Stimulated activated CD4-positive, alpha-beta T cell treated with anti-CD3 and anti-CD28 coated beads, Interleukin-12 subunit alpha, Interleukin-12 subunit beta, amount 100 ng/mL, for 48 hours (primary cell): ENCODE measurements at places on chromosomes 16 and 17.

DNA sequence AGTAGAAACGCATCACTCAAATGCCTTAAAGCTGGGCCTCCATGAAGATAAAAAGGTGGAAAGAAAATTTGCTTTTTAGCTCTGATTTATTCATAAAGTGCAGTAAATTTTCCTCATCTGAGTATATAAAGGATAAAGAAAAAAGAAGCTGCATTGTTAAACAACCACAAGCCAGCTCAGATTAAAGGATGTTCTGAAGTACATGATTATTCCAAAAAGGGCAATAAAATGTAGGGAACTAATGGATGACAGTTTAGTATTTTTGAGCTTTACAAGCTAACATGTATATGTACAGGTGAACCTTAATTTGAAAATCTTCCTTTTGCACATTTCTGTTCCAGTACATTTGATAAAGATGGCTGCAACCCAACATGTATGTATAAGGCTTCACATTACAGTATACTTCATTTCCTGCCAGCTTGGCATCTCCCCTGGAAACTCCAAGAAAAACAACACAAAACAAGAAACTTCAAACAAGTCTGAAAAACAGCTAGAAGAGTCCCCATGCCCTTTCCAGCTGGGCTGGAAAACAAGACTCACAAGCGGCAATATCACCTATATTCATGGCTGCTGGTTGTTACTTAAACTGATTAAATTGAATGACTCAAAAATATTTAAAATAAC is 225.7 kb downstream of the CEP112 start:
- no peak for DNase-seq

- no peak for DNase-seq
Measured at GRCh38 chr16:72025404-72026114, 17.0 kb downstream of the DHODH start.

DNA sequence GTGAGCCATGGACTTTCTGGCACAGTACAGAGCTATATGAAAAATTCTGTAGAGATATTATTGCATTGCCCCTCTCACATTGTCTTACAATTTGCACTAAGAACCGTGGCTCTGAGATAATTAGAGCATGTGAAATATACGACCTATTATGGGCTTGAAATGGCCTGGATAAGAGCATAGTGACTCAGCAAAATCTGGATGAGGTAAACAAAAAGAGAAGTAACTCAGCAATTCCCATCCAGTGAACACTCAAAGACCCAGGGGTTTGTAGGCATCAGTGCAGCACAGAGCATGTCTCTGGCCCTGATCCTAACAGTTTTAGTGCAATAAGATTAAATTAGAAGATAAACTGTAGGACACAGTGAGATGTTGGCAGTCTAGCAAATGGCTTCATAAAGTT is 317.2 kb upstream of the MYOCD start:
- no peak for DNase-seq

DNA sequence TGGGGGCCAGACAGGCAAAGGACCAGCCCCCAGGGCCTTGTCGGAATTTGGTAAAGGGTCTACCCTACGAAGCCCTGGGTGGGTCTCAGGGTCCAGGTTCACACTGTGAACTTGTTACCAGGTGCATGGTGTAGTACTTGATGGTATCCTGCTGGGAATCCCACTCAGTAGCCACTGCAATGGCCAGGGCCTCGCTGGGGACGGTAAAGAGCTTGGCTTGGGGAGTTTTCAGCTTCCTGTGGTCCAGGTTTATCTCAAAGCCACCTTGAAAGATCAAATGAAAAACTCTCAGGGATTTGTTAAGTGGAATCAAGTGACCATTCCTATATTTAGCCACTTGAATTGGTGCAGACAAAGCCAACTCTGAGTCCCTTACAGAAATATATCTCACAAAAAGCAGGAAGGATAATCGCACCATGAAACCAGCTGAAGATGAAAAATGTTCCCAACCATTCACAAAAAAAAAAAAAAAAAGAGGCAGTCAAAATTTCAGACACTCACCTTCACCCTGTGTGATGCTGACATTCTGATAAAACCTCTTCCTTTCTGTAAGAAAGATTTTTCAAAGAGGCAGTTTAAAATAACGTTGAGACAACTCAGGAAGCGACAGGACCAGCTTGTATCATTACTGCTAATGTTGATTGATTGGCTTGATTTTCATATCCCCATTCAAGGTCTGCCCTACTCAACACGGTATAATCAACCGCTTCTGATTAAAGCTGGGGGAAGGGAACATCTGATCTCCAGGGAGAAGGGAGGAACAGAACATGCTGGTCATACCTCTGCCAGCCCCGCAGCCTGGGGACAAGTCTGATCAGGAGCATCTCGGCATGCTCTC is 10.6 kb downstream of the ATPAF2 start:
- DNase-seq = no peak

DNA sequence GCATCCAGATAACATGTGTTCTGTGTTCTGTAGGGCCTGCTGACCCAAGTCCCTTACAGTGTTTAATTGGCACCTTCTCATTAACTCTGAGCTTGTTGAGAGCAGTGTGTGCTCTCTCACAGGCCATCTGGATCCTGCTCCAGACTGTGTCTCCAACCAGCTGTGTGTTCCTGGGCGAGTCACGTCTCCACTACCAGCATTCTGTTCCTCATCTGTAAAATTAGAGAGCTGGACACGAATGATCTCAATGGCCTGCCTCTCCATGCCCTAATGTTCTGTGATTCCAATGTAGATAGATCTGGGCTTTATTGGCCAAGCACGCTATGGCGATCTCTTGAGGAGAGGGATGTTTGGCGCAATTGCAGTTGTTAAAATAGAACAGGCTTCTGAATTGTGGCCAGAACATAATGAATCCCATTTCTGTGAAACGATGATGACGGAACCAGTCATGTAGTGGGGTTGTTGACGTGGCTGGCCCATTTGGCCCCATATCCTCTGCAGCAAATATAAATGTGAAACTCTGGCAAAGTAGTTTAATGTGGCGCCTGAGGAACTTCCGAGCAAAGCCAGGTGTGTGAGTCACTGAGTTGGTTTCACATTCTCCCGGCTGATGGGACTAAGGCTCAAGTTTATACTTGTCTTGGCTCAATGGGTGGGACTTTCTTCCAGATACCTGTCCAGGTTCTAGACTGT is 22.2 kb downstream of the TBX4 start:
- DNase-seq = no peak

GRCh38 chr17:68301438-68301959 is 10.2 kb downstream of the ARSG start:
- DNase-seq = no peak

- no peak for DNase-seq
Measured at GRCh38 chr17:40854175-40854814, 12.7 kb downstream of the KRT12 start.

DNA sequence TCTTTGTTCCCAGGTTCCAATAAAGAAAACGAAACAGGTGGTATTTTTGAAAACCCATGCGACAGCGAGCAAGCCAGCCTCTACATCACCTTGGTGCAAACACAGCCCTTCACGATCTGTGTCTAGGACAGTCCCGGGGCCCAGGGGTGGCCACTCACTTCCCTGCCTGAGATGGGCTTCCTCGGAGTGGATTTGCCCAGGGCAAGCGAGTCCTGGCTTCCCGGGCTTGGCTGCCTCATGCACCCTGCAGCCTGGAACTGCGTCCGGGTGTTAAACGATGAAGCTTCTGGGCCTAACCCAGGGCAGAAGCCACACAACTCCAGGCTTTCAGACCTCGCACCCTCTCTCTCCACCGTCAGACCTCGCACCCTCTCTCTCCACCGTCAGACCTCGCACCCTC is 66.0 kb downstream of the RPH3AL start:
- no peak for DNase-seq

DNA sequence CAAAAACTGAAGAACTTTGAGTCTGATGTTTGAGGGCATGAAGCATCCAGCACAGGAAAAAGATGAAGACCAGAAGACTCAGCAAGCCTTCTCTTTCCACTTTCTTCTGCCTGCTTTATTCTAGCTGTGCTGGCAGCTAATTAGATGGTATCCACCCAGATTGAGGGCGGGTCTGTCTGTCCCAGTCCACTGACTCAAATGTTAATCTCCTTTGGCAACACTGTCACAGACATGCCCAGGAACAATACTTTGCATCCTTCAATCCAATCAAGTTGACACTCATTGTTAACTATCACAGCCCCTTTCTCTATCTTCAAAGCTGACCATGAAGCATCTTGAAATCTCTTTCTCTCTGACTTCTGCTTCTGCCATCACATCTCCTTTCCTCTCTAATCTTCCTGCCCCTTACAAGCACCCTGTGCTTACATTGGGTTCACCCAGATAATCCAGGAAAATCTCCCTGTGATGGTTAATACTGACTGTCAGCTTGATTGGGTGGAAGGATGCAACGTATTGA is 115.9 kb upstream of the CDH13 start:
- DNase-seq = no peak

GRCh38 chr17:82383411-82383810 is 11.8 kb downstream of the UTS2R start:
- DNase-seq = no peak

DNA sequence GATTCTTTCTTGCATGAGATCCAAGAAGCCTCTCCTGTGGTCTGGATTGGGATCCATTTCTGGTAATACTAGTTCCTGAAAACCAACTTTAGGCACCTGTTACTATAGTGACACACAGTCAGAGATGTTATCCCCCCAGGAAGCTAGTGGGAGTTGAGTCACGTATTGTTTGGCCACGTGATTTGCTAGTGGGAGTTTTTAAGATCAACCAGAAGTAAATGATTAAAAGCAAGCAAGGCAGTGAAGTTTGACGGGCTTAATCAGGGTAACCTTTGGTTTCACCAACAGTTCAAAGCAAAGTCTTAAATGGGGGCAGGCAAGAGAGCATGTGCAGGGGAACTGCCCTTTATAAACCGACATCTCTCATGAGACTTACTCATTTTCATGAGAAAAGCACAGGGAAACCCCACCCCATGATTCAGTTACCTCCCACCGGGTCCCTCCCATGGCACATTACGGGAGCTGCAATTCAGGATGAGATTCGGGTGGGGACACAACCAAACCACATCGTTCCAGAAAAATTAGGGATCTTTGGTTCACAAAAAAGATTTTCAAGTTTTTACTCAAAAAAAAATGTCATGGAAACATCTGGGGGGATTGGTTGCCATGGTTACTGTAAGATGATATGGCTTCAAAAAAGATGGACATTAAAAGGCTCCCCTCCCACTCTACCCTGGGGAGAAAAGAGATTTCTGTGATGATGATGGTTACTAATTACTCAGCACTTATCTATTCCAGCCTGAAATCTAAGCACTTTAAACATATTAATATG is 483.1 kb upstream of the ERCC4 start:
- DNase-seq = no peak

- DNase-seq = no peak
Measured at GRCh38 chr16:10813099-10813455, 5.5 kb downstream of the TVP23A start.

DNA sequence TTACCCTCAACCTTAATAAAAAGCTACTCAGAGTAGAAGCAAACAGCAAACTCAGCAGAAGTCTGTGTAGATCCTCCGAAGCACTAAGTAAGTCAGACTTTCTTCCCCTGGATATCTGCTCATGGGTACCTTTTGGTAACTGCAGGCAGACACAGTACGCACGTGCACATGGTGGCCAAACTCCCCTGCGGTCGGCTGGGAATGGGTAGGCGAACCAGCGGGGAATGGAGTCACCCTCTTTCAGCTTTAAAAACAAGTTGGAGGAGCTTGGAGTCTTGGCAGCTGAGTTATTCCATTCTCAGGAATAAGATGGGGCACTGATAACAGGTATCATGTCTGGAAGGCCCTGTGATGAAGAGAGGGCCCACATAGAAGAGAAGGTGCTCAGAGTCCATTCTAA is 16.3 kb downstream of the CYB561 start:
- DNase-seq = no peak

- no peak for DNase-seq
Measured at GRCh38 chr16:998211-998610, 16.6 kb downstream of the SOX8 start.

DNA sequence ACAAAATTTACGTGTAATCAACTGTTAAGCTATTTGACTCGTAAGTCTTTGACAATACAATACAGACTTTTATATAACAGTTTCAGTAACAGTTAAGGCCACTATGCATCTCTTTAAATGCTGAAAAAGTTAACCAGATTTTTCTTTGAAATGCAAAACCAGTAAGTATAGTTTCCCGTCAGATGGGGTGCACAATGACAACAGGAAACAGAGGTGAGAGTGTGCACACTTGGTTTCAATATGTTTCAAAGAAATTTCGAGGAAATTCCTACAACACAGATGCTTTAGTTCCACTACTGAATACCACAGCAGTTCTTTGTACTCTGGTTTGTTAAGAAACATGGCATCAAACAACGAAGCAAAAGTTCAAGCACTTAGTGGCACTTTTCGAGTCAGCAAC is 48.4 kb downstream of the RNF157 start:
- no peak for DNase-seq

DNA sequence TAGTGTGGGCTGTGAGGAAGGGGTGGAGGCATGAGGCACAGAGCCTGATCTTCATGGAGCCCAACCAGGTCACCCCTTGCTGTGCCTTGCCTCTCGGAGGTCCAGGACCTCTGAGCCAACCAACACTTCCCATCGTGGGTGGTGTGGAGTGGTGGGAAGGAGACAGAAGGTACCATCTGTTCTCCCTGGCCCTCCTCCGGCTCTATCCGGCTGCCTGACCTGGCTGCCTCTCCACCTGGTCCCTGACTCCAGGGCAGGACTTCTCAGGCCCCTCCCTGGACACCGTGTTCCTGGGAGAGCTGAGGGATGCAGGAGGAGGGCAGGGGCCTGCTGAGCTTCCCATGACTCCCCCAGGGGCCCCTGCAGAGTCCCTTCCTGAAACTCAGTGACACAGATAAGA is 3.9 kb downstream of the PDK2 start:
- DNase-seq = no peak

DNA sequence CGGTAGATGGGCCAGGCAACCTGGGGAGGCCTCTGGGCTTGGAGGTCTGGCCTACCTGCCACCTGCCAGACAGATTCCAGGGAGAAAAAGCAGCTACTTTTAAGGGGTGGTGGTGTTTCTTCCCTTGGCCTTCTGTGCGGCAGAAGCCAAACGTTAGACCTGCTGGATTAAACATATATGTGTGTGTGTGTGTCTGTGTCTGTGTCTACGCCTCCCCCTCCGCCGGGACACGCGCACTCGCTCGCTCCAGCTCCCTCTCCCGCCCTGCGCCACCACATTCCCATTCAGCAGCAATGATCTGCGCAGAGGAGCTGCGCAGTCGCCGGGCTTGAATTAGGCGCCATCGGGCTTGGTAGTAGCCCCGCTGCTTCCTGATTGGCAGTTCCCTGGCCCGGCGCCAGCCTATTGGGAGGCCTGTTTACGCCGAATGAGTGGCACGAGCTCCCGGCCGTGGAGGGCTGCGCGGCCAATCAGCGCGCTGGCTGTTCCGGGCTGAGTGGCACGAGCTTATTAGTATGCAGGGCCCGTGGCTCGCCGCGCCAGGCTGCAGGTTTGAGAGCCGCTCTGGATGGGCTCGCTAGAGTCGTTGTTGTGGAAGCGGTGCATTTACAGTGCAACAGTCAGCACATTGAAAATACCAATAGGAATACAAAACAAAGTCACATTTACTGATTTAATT is at the start of gene BAHCC1:
Gene BAHCC1, plus strand, starts transcription at position 537 of the 679 bp plus-strand sequence. CDS start 4,283 bp downstream, outside the sequence.
- peak; percentile 93 for DNase-seq

- no peak for DNase-seq
Measured at GRCh38 chr17:48484850-48485249, 46.0 kb downstream of the HOXB1 start.
